ENCODE measurements at places on chromosomes 3 and 15. TPM values are rescaled to one million over a fixed set of nuclear protein-coding genes. Genes with fewer than 3 reads are reported as not detected.

DNA sequence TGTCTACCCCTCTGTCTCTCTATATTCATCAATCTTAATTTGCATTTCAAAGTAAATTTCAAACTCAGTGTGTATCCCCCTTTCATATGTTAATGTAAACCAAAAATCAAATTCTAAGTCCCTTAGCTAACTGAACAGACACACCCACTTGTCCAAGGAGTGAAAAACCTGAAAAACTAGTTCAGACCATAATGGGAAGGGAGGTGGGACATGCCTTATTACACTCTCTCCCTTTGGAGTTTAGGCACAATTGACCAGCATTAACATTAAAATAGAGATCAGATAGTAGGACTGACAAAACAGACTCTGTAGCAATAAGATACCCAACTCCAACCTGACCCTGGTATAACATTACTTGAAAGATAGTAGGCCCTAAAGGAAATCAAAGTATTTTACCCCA is 247.7 kb upstream of the GADL1 start:
- no peaks in the 10 kb centered on the region for H3K36me3 ChIP-seq
- H3K27me3 ChIP-seq, result no peaks in the 10 kb centered on the region
- H3K4me3 ChIP-seq, result no peak overlapping the region
- DNase-seq, result no peak

GRCh38 chr3:66181764-66182163 is 39.0 kb upstream of the SLC25A26 start:
- no peak overlapping the region for H3K27ac ChIP-seq
- no peak overlapping the region for H3K4me3 ChIP-seq
- no peaks in the 10 kb centered on the region for H3K27me3 ChIP-seq
- H3K36me3 ChIP-seq, result no peaks in the 10 kb centered on the region
- H3K4me1 ChIP-seq, result no peaks in the 10 kb centered on the region

DNA sequence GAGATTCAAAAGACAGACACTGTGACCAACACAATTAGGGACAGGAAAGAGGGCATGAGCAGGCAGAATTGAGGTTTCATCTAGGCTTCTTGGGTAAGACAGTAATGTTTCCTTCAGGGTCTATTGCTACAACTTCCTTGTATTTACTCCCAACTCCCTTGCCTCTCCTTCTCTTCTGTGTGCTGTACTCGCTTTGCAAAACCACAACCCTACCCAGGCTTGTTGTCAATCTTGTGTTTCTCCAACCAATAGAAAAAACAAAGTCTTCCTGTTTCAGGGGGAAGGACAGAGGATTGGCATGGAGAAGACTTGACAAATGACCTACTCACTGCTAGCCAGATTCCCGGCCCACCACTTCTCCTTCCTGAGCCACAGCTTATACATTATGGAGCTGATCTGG is 36.3 kb upstream of the MASP1 start:
- no peaks in the 10 kb centered on the region for H3K36me3 ChIP-seq
- no peaks in the 10 kb centered on the region for H3K4me1 ChIP-seq
- no peak overlapping the region for H3K27ac ChIP-seq
- DNase-seq, result no peak
- H3K4me3 ChIP-seq, result no peak overlapping the region
- no peaks in the 10 kb centered on the region for H3K27me3 ChIP-seq

DNA sequence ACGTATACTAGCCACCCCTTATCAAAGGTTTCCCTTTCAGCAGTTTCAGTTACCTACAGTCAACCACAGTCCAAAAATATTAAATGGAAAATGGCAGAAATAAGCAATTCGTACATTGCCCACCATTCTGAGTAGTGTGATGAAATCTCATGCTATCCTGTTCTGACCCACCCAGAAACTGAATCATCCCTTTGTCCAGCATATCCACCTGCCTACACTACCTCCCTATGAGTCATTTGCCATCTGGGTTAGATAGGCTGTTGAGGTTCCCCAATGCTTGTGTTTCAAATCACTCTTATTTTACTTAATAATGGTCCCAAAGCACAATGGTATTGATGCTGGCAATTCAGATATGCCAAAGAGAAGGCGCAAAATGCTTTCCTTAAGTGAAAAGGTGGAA is 15.3 kb upstream of the PHC3 start:
- no peak overlapping the region for H3K4me3 ChIP-seq
- H3K27ac ChIP-seq, result no peak overlapping the region
- no peaks in the 10 kb centered on the region for H3K27me3 ChIP-seq
- no peaks in the 10 kb centered on the region for H3K4me1 ChIP-seq
- no peak for DNase-seq

- peaks cover 15% of the 10 kb centered on the region for H3K27me3 ChIP-seq
- H3K4me3 ChIP-seq, result peak overlapping the region; percentile 39
- H3K4me1 ChIP-seq, result no peaks in the 10 kb centered on the region
- H3K27ac ChIP-seq, result peak overlapping the region; percentile 89
- peaks cover 7% of the 10 kb centered on the region for H3K36me3 ChIP-seq
- DNase-seq, result no peak
These were observed 596 bp downstream of the COL7A1 start for GRCh38 chr3:48594417-48595049.

DNA sequence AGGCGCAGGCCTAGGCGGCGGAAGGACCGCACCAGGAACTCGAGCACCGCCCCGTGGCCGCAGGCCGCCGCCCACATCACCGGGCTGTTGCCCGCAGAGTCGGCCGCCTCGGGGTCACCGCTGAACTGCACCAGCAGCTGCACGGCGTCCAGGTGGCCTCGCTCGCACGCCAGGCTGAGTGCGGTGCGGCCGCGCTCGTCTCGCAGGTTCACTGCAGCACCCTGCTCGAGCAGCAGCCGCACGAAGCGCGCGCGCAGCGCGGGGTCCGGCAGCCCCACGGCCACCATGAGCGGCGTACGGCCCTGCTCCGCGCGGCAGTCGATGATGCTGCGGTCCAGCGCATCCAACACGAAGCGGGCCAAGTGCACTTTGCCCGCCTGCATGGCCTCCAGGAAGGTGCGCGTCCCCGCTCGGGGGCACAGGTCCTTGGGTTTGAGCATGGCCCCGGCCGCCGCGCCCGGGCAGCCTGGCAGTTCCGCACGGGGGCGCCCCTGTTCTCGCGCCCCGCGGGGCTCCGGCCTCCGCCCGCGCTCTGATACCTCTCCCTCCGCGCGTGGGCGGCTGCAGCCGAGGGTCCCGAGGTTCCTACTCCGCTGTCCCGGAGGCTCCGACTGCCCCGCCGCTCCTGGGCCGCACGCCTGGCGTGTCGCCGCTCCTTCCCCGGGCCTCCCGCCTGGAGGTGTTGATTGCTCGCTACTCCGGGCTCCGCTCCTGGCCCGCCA is 556 bp downstream of the ANKRD63 start:
- peaks cover 47% of the 10 kb centered on the region for H3K27me3 ChIP-seq
- peak overlapping the region; percentile 49 for H3K4me3 ChIP-seq
- no peak overlapping the region for H3K27ac ChIP-seq
- H3K4me1 ChIP-seq, result no peaks in the 10 kb centered on the region

- no peaks in the 10 kb centered on the region for H3K36me3 ChIP-seq
- no peaks in the 10 kb centered on the region for H3K27me3 ChIP-seq
- peaks cover 13% of the 10 kb centered on the region for H3K4me1 ChIP-seq
- DNase-seq, result no peak
These were observed 1.2 kb upstream of the LMCD1 start for GRCh38 chr3:8500319-8500988.

PCBP4 gene
- total RNA-seq, result 292 TPM

ERC2 gene
- total RNA-seq, result 1.2 TPM

SCG5 gene
- 2.2 TPM for total RNA-seq

TEX55 gene
- total RNA-seq, result not detected

GATA2 gene
- total RNA-seq, result 6.4 TPM

All from sigmoid colon (tissue), 7 donors.